Stimulated activated CD8-positive, alpha-beta memory T cell treated with anti-CD3 and anti-CD28 coated beads, Interleukin-7, amount 100 ng/mL, for 4 hours (primary cell): ENCODE measurements at places on chromosomes 6 and 20.

GRCh38 chr20:1371202-1371782 lies 21.6 kb downstream of the FKBP1A start:
- DNase-seq = no peak

GRCh38 chr20:64277571-64278316 lies 22.2 kb downstream of the PCMTD2 start:
- no peak for DNase-seq

GRCh38 chr6:42354702-42355101 lies 97.0 kb downstream of the TRERF1 start:
- DNase-seq = no peak

DNA sequence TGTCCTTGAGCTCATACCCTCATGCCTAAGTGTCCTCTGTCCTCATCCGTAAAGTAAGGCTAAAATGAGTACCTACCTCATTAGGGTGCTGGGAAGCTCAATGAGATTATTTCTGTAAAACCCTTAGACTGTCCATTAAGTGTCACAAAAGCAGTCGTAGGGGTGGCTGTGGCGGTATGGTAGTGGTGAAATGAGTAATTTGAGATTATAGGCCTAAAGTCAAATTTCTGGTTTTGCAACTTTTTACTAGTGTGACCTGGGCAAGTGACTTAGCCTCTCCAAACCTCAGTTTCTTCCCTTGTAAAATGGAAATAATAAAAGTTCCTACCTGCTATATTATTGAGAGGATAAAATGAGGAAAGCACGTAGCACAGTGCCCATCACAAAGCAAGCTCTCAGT lies 148.2 kb upstream of the AKAP12 start:
- DNase-seq = no peak
